ENCODE measurements at places on chromosomes 16 and 17.

- DNase-seq: no peak
Observed at GRCh38 chr17:7020894-7021664, 1.8 kb upstream of the BCL6B start.

GRCh38 chr16:7324321-7324720 is 8.3 kb upstream of the RBFOX1 start:
- no peak for DNase-seq

- DNase-seq: no peak
Observed at GRCh38 chr16:11328172-11329070, 16.8 kb upstream of the RMI2 start.

- no peak for DNase-seq
Observed at GRCh38 chr16:9279291-9280068, 188.0 kb downstream of the HAPSTR1 start.

DNA sequence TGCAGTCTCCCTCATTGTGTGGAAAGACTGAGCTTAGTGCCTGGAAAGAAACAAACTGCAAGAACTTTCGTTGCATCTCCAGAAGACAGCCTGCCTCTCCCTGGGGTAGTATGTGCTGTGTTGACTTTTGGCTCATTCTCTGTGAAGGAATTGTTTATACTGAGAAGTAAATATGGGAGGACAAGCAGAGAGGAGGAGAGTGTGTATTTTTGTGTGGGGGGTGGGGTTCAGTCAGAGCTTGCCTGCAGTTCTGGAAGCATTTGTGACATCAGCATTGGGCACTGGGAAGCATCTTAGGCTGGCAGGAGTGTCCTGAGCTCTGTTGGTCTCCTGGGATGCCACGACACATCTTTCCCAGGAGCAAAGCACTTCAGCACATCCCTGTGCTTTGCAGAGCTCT is 147.9 kb downstream of the HS3ST3B1 start:
- DNase-seq: no peak

Measured in NCI-H2081 (cell line).